ENCODE measurements at places on chromosomes 2 and 18.

GRCh38 chr2:34099377-34099776, 500.3 kb upstream of the FAM98A start:
- no peak for DNase-seq

DNA sequence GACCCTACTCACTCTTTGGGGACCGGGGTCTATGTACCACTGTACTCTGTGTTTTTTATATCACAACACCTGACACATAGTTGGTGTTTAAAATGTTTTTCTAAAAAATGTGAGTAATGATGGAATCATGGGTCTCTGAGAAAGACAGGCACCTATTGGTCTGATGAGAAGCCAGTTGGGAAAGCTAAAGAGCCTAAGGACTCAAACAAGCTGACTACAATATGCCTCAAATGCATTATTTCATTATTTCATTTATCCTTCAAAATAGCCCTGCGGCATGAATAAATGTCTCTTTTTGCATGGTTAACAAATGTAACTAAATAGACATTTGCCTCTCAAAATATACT, 102.9 kb upstream of the SCN1A start:
- no peak for DNase-seq

DNA sequence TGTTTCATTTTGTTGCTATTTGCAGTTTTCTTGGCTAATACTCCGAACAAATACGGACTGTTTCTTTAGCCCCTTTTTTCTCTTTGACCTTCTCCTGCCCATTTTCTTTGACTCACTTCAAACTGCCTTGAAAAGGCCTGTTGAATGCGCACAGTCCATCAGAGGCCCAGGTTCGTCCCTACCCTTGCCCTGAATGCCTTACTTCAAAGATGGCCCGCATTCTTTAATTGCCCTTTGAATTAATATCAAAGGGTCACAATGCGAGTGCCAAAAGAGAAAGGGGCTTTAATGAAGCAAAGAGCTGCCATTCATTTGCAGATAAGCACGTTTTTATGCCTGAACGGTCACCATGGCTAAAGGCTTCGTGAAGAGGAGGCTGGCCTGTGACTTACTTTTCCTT, 29.7 kb downstream of the PAX3 start:
- no peak for DNase-seq

DNA sequence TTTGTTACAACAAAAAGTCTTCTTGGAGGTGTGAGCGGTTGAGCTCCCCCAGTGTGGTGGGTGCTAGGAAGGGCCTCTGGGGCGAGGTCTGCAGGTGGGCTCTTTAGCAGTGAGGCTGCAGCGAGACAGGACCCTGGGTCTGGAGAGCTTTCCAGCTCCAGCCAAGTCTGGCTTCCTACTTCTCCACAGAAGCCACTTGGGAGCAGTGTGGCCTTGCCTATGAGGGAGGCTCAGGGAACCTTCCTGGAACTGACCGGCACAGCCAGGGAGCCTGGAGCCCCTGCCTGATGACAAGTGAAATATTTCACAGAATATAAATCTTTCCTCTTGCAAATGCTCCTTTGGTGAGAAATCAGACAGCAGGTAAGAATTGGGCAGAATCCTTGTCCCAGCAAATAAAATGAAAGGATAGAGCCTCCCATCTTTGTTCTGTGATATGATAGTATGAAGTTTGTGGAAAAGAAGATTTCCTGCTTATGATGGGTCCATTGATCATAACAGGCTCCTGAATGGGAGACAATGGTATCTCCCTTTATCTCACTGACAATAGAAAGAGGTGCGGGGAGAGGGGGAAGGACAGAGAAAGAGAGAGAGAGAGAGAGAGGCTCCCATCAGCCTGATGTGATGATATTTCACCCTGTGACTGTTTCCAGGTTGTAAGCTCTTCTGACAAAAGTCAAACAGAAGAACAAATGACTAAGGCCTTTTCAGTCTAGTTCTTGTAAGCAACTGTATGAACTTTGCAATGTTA, 289.8 kb upstream of the SPRED2 start:
- no peak for DNase-seq

- no peak for DNase-seq
These were observed 101.4 kb downstream of the PTRHD1 start for GRCh38 chr2:24691806-24692205.

Data from CD8-positive, alpha-beta memory T cell (primary cell).